WERI-Rb-1 (cell line): ENCODE measurements at places on chromosomes 3 and 15.

DNA sequence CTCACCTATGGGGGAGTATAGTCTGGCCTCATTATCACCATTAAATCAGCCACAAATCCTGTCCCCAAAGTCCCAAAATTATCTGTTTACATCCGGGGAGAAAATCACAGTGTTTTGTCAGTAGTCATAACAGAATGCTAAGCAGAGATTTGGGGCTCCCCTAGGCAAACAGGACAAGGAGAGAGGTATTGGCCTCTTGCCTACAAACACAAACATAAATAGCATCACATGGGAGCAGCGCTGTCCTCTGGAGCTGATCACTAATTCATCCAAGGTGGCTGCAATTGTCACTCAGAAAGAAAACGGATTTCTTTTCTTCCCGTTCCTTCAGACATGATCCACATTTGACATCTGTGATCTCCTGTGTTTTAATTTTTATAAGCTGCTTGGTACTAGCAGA, 1028.1 kb downstream of the NTRK3 start:
- DNase-seq: no peak

DNA sequence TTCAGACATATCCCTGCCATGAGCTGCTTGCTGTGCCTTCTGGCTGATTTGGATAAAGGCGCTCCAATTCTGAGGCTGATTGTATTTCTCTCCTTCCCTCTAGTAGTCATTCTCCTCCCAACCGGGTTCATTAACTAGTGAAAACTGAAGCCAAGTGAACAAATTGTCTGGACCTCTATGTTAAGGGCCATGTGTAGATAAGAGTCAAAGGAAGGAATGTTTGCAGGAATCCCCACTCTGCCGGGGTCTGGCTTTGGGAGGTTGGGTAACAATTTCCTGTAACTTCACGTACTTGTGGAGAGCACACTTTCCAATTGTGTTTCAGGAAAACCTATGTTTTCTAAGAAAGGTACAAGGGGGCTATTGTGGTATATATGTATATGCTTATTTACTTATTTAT, 38.2 kb upstream of the SUCLG2 start:
- no peak for DNase-seq

- DNase-seq: no peak
Observed at GRCh38 chr3:156677536-156677935, 3.1 kb downstream of the TIPARP start.

DNA sequence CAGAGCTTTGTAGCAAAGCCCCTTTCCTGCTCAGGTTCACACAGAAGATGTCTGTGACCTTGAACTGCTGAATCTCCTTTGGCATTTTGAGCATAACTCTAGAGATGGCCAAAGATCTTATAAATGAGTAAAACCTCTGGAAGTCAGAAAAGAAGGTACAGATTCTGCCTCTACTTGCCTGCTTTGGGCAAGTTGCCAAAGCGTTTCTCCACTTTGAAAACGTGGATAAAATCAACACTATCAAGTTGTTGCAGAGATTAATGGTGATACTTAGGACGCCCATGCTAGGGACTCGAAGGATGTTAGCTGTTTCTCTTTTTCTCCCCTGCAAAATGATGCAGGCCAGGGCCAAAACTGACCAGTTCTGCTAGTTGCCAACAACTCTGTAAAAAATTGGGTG, 68.0 kb upstream of the CMTM7 start:
- no peak for DNase-seq

DNA sequence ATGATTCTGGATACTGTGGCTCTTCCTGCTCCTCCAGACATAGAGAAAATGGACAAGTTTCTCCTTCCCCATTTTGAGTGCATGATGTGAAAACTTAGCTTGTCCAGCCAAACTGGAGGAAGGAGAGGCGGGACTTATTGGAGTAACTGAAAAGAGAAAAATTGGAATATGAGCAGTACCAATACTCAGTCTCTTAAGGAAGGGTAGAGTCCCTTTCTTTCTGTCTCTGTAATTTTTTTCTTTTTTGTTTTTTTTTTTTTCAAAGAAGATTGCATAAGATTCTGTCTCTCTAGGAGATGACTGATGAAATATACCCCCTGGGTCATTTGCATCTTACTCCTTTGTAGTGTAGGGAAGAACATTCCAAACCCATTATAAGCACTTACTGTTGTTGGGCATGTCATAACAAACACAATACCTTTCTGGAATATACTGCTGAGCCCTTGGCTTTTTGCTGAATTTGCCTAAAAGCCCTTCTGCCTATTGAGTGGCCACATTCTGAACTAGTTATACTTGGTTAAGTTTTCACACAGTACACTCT, 498.1 kb upstream of the TPRG1 start:
- DNase-seq: no peak

GRCh38 chr15:41487802-41488201, 5.9 kb upstream of the ITPKA start:
- no peak for DNase-seq

DNA sequence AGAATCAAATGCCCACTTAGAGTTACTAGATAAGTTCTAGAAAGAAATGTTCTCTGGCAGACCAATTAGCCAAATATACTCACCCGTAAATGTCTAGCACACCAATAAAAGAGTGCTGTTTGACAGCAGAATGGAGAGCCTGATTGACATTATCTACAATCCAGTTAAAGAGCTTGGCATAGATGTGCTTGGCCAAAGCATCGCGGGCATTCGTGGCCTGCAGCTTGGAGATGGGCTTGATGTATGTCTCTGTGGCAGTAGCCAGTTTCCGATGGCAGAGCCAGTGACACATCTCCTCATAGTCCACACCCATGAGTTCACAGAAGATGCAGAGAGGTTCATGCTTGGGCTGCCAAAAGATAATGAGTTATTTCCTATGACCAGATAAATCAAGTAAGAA, 101.5 kb upstream of the MYO5C start:
- DNase-seq: no peak

- DNase-seq: no peak
Observed at GRCh38 chr3:56858331-56858730, 56.6 kb upstream of the ARHGEF3 start.

GRCh38 chr15:60507596-60508424, 28.9 kb upstream of the ICE2 start:
- peak; percentile 29 for DNase-seq

DNA sequence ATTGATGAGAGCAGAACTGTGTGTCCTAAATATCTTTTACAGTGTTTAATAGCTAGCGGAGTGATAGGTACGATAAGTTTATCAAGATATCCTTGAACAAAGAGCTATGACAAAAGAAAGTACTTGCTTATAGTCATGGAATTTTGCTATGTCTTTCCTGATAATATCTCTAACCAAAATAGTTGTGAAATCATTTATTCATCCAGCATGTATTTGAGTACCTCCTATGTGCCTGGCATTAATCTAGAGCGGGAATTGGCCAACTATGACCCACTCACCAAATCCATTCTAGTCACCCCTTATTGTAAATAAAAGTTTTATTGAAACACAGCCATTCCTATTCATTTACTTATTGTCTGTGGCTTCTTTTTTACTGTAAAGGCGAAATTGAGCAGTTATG, 46.6 kb downstream of the ZFAND6 start:
- no peak for DNase-seq
